ENCODE measurements at places on chromosomes 7 and 10. TPM values are rescaled to one million over a fixed set of nuclear protein-coding genes. Genes with fewer than 3 reads are reported as not detected.
A peak's percentile ranks its signal among the peaks of the same experiment; 100 is the strongest.

DNA sequence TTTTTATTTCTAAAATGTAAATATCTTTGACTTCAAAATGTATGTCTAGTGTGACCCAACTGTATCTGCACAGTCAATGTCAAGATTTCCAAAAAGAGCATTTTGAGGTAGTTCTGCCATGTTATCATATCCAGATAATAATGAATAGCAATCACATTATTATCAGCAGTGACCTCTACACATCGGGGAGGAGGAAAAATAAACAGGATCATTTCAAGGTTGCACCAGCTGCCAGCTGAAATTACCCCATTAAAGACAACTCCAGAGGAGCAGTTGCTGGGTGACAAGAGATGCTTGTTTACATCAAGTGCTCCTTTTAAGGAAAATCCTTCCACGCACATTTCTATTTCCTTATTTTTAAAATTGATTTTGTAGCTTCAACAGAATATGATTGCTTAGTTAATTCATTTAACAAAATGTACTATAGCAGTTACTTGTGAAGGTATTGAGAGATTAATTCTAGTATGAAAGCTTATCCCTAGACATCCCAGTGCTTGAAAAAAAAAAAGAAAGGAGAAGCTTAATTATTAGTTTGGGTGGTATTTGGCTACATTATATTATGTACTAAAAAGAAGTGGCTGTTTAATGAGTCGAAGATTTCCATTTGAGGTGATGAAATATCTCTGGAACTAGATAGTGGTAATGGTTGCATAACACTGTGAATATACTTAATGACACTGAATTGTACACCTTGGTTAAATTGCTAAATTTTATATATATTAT is 19.3 kb upstream of the SLC35G1 start:
- no peak for DNase-seq

GRCh38 chr10:71920540-71921323 is 43.5 kb upstream of the CHST3 start:
- DNase-seq: no peak

DNA sequence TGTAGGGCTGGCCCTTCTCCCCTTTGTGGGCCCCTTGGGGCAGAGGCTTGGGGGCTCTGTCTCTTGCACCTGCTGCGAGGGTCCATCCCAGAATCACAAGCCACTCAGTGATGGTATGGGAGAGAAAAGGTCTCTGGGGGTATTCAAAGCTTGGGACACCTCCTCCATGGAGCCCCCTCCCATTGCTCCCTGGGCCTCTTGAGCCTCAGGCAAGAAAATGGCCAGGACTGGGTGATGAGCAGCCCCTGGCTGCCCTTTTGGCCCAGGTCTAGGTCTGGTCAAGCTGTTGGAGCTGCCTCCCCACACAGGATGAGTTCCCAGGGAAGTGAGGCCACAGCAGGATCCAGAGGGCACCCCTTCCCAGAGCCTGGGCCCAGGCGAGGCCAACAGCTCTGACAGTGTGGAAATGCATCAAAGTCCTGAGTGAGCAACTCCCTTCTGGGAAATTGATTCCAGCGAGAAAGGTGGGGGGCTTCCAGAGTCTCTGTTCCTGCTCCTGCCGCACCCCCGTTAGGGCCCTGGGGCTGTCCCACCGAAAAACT is 3.4 kb upstream of the MYL7 start:
- DNase-seq: no peak

DNA sequence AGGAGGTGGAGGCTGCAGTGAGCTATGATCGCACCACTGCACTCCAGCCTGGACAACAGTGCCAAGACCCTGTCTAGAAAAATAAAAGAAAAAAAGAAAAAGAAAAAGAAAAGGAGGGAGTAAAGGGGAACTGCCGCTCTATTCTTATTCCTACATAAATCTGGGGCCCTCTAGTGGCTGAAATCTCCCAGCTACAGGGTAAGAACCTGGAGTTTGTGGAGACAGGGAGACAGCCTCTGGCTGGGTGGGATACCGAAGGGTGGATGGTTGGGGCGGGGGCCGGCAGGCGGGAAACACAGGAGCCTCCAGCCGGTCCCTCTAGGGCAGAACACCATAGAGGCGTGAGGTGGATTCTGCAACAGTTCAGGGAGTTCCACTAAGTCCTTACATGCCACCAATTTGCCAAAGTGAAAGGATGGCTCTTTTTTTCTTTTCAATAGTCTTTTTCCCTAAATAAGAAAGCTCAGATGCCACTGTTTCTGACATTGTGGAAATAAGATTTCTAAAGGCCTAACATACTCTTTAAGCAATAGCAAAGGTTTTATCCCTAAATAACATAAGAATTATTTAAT is 117.3 kb downstream of the SVIL start:
- peak; percentile 56 for DNase-seq

DNA sequence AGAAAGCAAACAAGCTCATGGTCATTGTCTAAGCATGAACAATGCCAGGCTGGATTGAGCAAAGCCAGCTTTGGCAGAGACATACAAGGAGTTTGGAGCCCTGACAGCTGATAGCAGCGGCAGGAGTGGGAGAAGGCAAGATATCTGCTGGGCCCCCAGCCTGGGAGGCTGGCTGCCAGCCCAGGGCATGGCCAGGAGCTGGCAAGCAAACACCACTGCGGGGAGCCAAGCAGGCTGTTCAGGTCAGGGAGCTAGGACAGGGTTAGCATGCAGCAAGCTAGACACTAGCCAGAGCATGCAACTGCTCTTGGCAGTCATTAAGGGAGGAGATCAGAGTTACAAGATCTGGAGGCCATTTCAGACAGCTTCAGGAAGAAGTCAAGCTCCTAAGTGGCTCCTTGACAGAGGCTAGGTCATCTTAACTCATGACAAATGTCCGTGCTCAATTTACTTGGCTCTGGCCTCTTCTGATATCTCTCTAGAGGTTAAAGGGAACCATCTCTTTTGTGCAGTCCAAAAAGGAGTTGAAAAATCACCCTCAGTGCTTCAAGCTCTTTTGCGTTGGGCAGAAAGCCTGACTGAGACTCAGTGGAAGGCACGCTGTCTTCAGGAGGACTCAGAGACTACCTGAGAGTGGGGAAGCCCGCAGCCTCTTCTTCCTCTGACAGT is 436.8 kb upstream of the C7orf33 start:
- no peak for DNase-seq

Gene MMD2
- 0.47 TPM for total RNA-seq

Gene SERPINE1
- total RNA-seq: not detected

Gene GPR37
- total RNA-seq: 6.3 TPM

Gene IRF5
- not detected for total RNA-seq
